ENCODE measurements at places on chromosomes 6 and 20.

DNA sequence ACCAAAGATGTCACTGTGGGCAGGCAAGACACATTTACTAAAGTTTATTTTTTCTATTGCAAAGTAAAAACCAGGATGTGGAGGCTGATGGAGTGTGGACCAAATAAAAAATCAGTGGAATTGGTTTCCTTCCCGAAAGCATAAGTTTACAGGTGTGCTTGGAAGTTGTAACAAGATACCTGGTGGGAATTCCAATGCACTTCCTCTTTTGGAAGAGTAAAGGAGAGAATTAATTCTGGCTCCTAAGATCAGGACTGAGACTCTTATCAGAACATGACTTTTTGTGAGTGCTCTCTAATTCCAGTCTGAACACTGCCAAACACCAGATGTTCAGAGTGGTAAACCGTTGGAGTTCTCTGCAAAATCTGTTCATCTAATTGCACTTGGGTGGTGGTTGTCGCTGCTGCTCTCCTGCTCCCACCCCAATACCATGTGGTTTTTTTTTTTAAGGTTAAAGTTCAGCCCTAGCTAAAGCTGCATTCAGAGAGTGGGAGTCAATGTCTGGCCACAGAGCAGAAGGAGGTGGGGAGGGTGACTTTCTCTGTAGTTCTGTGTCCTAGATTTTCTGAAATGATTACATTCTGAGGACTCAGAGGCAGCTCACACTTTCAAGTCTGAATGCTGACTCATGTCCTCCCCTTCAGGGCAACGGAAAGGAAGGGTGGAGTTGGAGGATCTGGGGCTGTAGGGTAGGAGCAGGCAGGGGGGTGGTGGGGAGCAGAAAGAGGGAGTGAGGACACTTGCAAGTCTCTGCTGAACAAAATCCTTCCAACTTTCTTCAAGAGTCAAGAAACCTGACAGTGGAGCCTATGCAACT lies 275.8 kb upstream of the PRDM1 start:
- no peak for DNase-seq

- no peak for DNase-seq
Measured at GRCh38 chr20:52847029-52847660, 125.0 kb upstream of the TSHZ2 start.

- no peak for DNase-seq
Measured at GRCh38 chr20:62916703-62917476, 9.4 kb downstream of the DIDO1 start.

- DNase-seq: no peak
Measured at GRCh38 chr20:62576815-62577489, 65.4 kb upstream of the SLCO4A1 start.

GRCh38 chr20:38134427-38135270 lies 30.4 kb downstream of the TGM2 start:
- DNase-seq: no peak

DNA sequence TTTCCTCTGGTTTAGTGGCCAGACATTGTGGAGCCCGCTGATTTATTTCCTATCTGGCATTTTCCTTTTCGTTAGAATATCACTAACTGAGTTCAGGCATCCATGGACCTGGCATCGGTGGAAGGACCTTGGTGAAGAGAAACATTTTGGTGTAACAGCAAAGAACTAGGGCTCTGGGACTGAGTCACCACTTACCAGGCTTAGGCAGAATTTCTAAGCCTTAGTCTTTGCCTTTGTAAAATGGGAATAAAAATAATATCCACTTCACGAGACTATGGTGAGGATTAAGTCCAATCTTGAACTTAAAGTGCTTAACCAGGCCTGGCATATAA lies 42.0 kb upstream of the ENPP1 start:
- DNase-seq: no peak

DNA sequence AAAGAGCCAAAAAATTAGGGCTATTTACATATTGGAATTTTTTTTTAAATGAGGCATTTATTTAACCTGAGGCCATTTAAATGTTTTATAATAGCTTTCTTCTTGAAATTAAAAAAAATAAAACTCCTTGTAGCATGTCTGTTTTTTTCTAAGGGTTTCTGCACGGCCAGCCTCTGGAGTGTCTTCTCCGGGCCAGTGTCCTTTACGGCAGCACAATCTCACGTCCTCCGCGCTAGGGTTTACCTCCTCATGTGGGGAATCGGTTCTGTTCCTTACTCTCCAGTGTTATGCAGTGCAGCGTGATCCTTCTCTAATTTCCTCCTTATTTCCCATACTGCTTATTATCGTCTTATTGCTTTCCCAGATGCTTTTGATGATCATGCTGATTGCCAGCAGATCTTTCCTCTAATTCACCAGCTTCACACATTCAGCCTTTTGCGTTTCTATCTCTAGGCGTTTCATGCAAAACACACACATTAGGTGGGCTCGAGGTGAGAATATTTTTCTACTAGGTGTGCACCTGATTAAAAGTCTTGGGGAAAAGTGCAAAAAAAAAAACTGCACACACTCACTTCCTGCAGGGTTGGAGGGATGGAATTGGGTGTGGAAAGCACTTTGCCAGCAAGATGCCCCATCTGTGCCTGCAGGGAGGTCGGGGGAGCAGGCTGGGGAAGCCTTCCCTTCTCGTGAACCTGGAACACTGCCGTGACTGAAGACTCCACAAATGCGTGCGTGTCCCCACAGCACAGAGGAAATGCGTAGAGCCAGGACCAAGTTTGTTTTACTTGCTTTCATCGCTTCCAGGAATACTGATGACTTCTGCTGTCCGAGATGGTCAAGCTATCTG lies 56.1 kb downstream of the PSMG4 start:
- no peak for DNase-seq

DNA sequence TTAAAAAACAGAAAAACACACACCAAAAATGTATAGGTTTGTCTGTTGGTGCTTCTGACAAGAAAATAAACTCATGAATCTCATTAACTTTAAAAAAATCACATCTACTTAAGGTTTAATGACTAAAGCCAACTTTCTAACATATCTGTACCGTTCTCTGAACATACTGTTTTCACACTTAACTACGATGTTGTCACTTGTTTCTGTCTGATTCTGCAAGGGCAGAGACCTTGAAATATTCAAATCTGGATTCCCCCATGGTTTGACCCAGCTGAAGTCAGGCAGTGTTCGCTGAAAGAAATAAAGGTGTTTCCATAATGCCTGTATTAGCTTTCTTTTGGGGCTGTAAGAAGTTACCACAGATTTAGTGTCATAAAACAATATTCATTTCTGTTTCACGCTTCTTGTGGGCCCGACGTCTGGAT lies 2.7 kb upstream of the ASXL1 start:
- DNase-seq: no peak

GRCh38 chr6:40668203-40668602 lies 81.0 kb upstream of the LRFN2 start:
- DNase-seq: no peak

DNA sequence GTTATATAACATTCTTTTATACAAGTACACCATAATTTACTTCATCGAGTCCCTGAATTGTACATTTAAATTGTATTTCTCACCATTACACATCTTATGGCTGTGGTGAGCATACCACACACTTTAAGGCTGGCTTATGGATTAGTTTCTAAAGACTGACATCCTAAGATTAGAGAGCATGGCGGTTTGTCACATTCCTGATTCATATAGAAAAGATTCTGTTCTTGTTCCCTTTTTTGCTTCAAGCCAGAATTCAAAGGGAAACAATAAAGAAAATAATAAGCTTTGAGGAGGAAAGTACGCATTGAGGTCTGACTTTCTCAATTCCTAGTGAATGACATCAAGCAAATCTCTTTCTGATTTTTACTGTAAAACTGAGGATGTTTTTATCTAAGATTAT lies 2.5 kb downstream of the BTN1A1 start:
- DNase-seq: no peak

- no peak for DNase-seq
Measured at GRCh38 chr6:112249489-112249888, 4.9 kb downstream of the LAMA4 start.
